RWPE2 (cell line): ENCODE measurements at places on chromosomes 7 and 10.

- peak; percentile 64 for DNase-seq
- peak overlapping the region; percentile 91 for H3K27ac ChIP-seq
- H3K36me3 ChIP-seq: no peaks in the 10 kb centered on the region
- H3K4me1 ChIP-seq: peaks cover 10% of the 10 kb centered on the region
- no peaks in the 10 kb centered on the region for H3K27me3 ChIP-seq
These were observed 88.5 kb upstream of the GNA12 start for GRCh38 chr7:2932402-2933251.

DNA sequence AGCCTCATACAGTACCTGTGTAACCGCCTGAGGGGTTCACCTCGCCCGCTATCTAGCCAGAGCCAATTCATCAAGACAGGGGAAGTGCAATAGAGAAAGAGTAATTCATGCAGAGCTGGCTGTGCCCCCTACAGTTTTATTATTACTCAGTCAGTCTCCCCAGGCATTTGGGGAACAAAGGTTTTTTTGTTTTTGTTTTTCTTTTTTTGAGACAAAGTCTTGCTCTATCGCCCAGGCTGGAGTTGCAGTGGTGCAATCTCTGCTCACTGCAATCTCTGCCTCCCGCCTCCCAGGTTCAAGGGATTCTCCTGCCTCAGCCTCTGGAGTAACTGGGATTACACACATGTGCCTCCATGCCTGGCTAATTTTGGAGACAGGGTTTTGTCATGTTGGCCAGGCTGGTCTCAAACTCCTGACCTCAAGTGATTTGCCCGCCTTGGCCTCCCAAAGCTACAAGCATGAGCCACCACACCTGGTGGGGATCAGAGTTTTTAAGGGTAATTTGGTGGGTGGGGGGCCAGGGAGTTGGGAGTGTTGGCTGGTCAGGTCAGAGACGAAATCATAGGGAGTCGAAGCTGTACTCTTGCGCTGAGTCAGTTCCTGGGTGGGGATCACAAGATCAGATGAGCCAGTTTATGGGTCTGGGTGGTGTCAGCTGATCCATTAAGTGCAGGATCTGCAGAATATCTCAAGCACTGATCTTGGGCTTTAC lies 116.5 kb downstream of the MARCHF5 start:
- peaks cover 7% of the 10 kb centered on the region for H3K4me1 ChIP-seq
- DNase-seq: no peak
- H3K36me3 ChIP-seq: no peaks in the 10 kb centered on the region
- H3K27ac ChIP-seq: peak overlapping the region; percentile 22
- H3K27me3 ChIP-seq: no peaks in the 10 kb centered on the region
- no peak overlapping the region for H3K4me3 ChIP-seq

GRCh38 chr7:141956084-141956483 lies 9.3 kb upstream of the CLEC5A start:
- no peak overlapping the region for H3K4me3 ChIP-seq
- no peaks in the 10 kb centered on the region for H3K36me3 ChIP-seq
- peak overlapping the region; percentile 46 for H3K27ac ChIP-seq
- peaks cover 10% of the 10 kb centered on the region for H3K4me1 ChIP-seq
- no peak for DNase-seq

DNA sequence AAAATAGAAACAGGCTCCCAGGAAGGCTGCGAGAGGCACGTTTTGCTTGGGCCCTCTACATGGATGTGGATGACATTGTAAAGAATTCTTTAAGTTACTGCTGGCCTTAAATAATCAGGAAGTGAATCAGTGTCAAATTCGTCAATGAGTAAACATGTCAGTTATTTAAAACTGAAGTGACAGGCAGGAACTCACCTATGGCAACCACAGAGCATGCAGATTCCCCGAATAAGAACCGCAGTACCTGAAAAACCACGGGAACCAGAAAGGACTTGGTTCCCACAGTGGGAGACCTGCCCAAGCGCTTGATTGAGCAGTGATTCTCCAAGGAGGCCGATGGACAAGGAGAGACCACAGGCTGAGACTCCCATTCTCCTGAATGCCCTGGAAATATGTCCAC lies 351.2 kb upstream of the AKR1E2 start:
- no peak overlapping the region for H3K4me3 ChIP-seq
- H3K27ac ChIP-seq: peak overlapping the region; percentile 45
- no peak for DNase-seq
- no peaks in the 10 kb centered on the region for H3K36me3 ChIP-seq
- peaks cover 26% of the 10 kb centered on the region for H3K4me1 ChIP-seq

DNA sequence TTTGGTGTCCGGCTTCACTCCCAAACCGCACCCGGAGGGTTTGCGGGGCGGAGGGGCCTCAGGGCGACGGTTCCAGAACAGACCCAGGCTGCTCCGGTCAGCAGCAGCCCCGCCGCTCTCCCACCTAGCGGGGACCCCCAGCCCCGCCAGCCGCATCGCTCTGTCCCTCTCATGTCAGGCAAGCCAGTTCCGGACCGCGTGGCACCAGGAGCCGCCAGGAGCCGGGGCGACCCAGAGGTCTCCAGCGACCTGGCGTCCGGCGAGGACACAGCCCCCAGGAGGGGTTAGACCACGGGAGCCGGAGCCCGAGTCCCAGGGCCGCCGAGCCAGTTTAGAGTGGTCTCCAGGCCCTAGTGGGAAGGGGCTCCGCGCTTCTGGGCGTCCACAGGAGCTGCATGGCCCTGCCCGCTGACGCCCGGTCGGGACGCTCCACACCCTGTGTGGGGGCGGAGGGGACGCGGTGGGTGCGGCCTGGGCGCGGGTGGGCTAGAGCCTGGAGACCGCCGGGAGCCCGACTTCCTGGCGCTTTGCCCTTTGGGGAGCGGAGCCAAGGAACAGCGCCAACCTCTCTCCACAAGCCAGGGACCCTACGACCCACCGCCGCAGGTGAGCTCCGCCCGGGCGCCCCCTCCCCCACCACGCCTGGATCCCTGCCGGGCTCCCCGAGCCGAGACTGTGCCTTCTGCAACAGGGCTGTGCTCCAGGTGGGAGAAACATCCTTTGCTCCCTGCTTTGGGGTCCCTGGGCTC lies 43.4 kb downstream of the ZNF117 start:
- no peak overlapping the region for H3K27ac ChIP-seq
- H3K36me3 ChIP-seq: no peaks in the 10 kb centered on the region
- H3K4me1 ChIP-seq: no peaks in the 10 kb centered on the region
- H3K4me3 ChIP-seq: peak overlapping the region; percentile 6
- H3K27me3 ChIP-seq: peaks cover 26% of the 10 kb centered on the region

GRCh38 chr10:101536800-101537199 lies 51.3 kb downstream of the POLL start:
- H3K4me3 ChIP-seq: no peak overlapping the region
- H3K27me3 ChIP-seq: no peaks in the 10 kb centered on the region
- no peaks in the 10 kb centered on the region for H3K36me3 ChIP-seq
- no peak for DNase-seq
- no peak overlapping the region for H3K27ac ChIP-seq
